ENCODE measurements at places on chromosomes 4 and X. TPM values are rescaled to one million over a fixed set of nuclear protein-coding genes. Genes with fewer than 3 reads are reported as not detected.

BEX2 gene
- 4.8 TPM for total RNA-seq

PRDM5 gene
- total RNA-seq: 0.52 TPM

PDS5A gene
- total RNA-seq: 78.8 TPM

RAB39B gene
- total RNA-seq: 10.3 TPM

SSX4B gene
- not detected for total RNA-seq

S100G gene
- total RNA-seq: not detected

TMEM187 gene
- total RNA-seq: 7.1 TPM

TAF9B gene
- 20.6 TPM for total RNA-seq

CXCL1 gene
- not detected for total RNA-seq

CPEB2 gene
- 10.5 TPM for total RNA-seq

MGARP gene
- 0.98 TPM for total RNA-seq

- ATAC-seq: no peak
- no peaks in the 10 kb centered on the region for H3K27me3 ChIP-seq
- H3K27ac ChIP-seq: no peak overlapping the region
- no peak overlapping the region for H3K4me3 ChIP-seq
Observed at GRCh38 chr4:34091451-34091850, 2152.9 kb downstream of the ARAP2 start.

GRCh38 chrX:27918799-27919198 is 62.5 kb downstream of the DCAF8L1 start:
- no peak overlapping the region for H3K4me3 ChIP-seq
- H3K4me1 ChIP-seq: no peaks in the 10 kb centered on the region
- H3K27me3 ChIP-seq: no peaks in the 10 kb centered on the region
- no peaks in the 10 kb centered on the region for H3K36me3 ChIP-seq
- H3K27ac ChIP-seq: no peak overlapping the region

DNA sequence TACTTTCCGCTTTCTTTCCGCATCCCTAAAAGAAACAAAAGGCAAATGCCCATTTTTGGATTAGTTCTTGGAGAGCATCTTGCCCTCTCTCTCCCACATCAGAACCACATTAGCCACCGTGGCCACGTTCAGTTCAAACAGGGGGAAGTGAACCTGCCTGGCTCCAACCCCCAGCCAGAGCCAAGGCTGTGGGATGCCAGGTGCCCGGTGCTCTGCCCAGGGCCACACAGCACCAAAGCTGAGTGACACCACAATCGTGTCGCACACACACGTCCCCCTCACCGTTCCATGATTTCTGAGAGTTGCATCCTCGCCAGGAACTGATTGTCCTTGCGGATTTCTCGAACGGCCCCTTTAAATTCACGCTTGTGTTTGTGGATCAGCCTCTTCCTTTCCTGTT is 24.3 kb downstream of the NOP14 start:
- H3K4me3 ChIP-seq: peak overlapping the region; percentile 92
- peak overlapping the region; percentile 96 for H3K27ac ChIP-seq
- peaks cover 93% of the 10 kb centered on the region for H3K36me3 ChIP-seq

- ATAC-seq: no peak
- no peaks in the 10 kb centered on the region for H3K27me3 ChIP-seq
- peaks cover 27% of the 10 kb centered on the region for H3K36me3 ChIP-seq
- H3K27ac ChIP-seq: no peak overlapping the region
- no peak overlapping the region for H3K4me3 ChIP-seq
Observed at GRCh38 chrX:154780968-154781367, 18.3 kb downstream of the DKC1 start.

DNA sequence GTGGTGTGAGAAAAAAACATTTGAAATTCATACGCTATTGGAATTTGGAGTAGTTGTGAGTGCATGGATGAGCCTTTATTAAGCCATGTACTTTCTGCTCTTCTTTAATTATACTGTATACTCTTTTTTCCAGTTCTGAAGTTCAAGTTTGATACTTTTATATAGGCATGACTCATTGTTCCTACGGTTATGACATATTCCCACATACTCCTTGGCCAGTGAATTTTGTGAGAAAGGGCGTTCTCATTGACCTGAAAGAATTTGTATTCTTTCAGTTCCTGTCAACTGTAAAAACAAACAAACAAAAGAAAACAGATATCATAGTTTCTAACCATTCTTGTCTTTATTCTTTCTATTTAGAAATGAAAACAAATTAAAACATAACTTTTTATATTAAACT is 407.3 kb downstream of the MAPK10 start:
- no peak for ATAC-seq
- H3K4me1 ChIP-seq: no peaks in the 10 kb centered on the region
- H3K4me3 ChIP-seq: no peak overlapping the region

GRCh38 chr4:6769233-6769988 is 13.1 kb upstream of the KIAA0232 start:
- H3K27ac ChIP-seq: no peak overlapping the region
- H3K27me3 ChIP-seq: no peaks in the 10 kb centered on the region
- no peaks in the 10 kb centered on the region for H3K36me3 ChIP-seq
- ATAC-seq: peak; percentile 38

DNA sequence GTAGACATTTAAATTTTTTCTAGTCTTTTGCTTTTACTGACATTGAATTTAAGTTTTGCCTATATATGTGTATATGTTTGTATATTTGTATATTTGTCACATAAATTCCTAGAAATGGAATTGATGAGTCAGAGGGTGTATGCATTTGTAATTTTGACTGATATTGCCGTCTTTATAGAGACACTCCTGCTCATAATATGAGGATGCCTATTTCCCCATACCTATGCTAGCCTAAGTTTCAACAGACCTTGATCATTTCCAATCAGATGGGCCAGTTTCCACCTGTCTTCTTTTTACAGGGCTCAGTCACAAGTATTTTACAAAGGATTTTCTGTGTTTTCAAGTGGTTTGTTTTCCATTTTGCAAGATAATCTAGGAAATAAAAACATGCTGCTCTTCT is 10.8 kb downstream of the PDLIM5 start:
- no peaks in the 10 kb centered on the region for H3K36me3 ChIP-seq
- peaks cover 18% of the 10 kb centered on the region for H3K4me1 ChIP-seq
- H3K4me3 ChIP-seq: no peak overlapping the region
- H3K27me3 ChIP-seq: no peaks in the 10 kb centered on the region
- no peak overlapping the region for H3K27ac ChIP-seq

GRCh38 chr4:140315438-140315837 is 58.0 kb upstream of the SCOC start:
- H3K36me3 ChIP-seq: no peaks in the 10 kb centered on the region
- no peaks in the 10 kb centered on the region for H3K4me1 ChIP-seq
- H3K4me3 ChIP-seq: no peak overlapping the region
- H3K27ac ChIP-seq: no peak overlapping the region
- ATAC-seq: no peak

GRCh38 chrX:107574711-107575110 is 53.6 kb upstream of the PRPS1 start:
- H3K4me1 ChIP-seq: no peaks in the 10 kb centered on the region
- ATAC-seq: no peak
- no peaks in the 10 kb centered on the region for H3K36me3 ChIP-seq
- no peak overlapping the region for H3K4me3 ChIP-seq
- no peaks in the 10 kb centered on the region for H3K27me3 ChIP-seq

- H3K4me3 ChIP-seq: peak overlapping the region; percentile 26
- peak overlapping the region; percentile 27 for H3K27ac ChIP-seq
- no peaks in the 10 kb centered on the region for H3K27me3 ChIP-seq
- no peak for ATAC-seq
- H3K36me3 ChIP-seq: peaks cover 11% of the 10 kb centered on the region
Observed at GRCh38 chr4:86942185-86942666, 7.4 kb downstream of the AFF1 start.

DNA sequence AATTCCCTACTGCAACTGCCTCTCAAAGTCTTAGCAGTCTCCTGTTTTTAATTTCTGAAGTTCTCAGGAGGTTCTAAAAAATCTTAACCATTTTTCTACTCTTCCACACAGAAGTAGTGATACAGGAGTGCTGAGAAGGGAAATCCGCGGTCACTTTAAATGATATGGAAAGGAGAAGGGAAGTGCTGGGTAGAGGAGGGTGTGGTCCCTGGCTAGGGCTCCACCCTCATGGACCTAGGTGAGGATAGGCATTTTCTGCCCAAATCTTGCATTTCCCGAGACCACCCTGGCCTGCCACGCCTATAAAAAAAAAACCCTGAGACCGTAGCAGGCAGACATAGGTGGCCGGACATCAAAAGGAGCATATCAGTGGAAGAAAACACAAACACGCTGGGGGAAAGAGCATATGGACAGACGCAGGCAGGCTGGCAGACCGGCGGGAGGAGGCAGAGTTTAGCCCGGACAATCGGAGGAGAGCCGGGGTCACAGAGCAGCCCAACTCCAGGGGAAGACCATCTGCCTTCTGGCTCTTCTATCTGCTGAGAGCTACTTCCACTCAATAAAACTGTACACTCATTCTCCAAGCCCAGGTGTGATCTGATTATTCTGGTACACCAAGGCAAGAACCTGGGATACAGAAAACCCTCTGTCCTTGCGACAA is 85.7 kb downstream of the POU3F4 start:
- H3K4me3 ChIP-seq: no peak overlapping the region
- H3K27ac ChIP-seq: no peak overlapping the region
- no peaks in the 10 kb centered on the region for H3K4me1 ChIP-seq
- H3K36me3 ChIP-seq: no peaks in the 10 kb centered on the region

- peaks cover 48% of the 10 kb centered on the region for H3K36me3 ChIP-seq
- H3K4me1 ChIP-seq: peaks cover 27% of the 10 kb centered on the region
- peak; percentile 72 for ATAC-seq
Observed at GRCh38 chr4:121139533-121140222, 24.4 kb downstream of the TNIP3 start.

DNA sequence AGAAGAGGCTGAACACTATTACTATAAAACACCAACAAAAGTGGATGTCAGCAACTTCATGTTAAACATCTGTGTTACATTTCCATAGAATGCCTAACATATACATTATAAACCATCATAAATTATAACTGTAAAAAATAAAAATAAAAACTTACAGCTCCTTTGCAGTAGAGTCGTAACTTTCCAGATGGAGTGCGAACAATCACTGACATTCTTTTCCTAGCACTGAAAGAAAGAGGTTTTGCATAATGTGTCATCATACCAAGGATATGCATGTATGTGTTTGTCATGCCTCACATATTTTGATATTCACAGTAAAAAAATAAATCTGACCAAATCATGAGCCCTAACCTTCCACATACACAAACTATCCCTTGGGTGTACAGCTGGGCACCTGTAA is 113.1 kb downstream of the ATP8A1 start:
- H3K27ac ChIP-seq: no peak overlapping the region
- ATAC-seq: no peak
- H3K36me3 ChIP-seq: peaks cover 36% of the 10 kb centered on the region
- H3K4me3 ChIP-seq: no peak overlapping the region
- H3K27me3 ChIP-seq: no peaks in the 10 kb centered on the region

DNA sequence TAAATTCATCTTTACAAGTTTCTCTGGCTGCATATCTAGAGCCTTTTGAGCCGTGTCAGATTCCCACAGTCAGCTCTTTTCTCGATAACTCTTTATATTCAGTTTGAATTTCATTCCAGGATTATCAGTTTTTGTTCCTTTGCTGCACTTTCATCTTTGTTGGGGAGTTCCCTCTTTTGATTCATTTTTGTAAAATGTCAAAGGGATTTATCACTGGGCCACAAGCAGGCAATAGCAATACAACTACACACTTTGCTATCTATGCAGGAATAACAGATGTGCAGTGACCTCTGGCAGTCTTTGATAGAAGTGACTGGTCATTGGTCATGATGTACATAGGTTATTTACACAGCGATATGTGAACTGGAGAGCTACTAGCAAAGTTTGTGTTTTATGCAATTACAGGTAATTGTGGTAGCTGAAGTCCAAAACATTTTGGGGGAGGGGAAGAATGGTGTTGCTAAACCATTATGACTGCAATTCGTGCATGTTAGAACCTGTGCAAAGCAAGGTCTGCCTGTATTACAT is 43.8 kb downstream of the HPGDS start:
- ATAC-seq: no peak
- H3K27me3 ChIP-seq: no peaks in the 10 kb centered on the region
- no peak overlapping the region for H3K27ac ChIP-seq
- H3K4me3 ChIP-seq: no peak overlapping the region

DNA sequence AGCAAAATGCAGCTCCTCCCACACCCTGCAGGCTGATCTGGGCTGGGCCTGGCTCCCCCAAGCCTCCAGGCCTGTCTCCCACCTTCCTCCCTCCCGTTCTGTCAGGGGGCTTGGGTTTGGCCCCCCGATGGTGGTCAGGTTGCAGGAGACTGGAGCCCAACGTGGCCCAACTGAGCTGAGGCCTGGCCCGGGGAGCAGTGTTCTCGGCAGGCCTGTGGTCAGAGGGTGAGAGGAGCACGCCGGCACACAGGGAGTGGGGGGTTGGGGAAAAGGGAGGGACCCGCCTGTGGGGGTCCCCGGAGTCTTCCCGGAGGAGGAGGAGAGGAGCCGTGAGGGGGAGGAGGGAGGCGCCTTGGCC is 43.2 kb upstream of the NKX1-1 start:
- no peak for ATAC-seq
- no peak overlapping the region for H3K4me3 ChIP-seq
- peaks cover 8% of the 10 kb centered on the region for H3K4me1 ChIP-seq
- H3K36me3 ChIP-seq: no peaks in the 10 kb centered on the region
- H3K27ac ChIP-seq: no peak overlapping the region
- peaks cover 11% of the 10 kb centered on the region for H3K27me3 ChIP-seq

- peak overlapping the region; percentile 91 for H3K4me3 ChIP-seq
- no peak overlapping the region for H3K27ac ChIP-seq
- H3K36me3 ChIP-seq: peaks cover 21% of the 10 kb centered on the region
Observed at GRCh38 chr4:80195441-80196140, 1.7 kb upstream of the PRDM8 start.

DNA sequence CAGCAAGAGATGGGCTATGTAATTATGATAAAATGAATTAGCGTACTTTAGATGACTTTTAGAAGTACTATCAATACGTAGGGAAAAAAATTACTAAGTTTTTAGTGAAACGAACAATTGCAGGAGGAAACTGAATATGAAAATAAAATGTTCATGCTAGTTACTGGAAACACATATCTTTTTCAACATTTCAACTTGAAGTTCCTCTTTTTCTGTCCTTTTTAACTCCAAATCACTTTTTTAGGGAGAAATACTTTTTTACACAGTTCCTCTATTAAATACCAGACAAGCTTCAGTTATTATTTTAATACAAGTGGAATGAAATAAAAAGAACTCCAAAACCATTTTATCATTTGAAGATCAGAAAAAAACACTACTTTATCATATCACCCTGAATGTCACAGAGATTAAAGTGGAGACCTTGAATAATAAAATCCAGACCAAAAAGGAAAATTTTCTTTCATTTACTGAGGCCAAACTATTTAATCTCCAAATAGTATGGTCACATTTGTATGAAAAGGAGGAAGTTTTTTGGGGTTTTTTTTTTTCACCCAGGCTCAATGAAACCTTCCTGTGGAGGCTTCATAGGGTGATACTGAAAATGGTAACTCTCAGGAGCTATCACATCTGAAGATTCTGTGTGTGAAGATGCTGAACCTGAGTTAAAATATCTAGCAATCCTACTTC is 306.2 kb downstream of the INPP4B start:
- H3K36me3 ChIP-seq: no peaks in the 10 kb centered on the region
- no peak overlapping the region for H3K27ac ChIP-seq
- ATAC-seq: no peak
- peaks cover 17% of the 10 kb centered on the region for H3K4me1 ChIP-seq
- H3K4me3 ChIP-seq: no peak overlapping the region
- H3K27me3 ChIP-seq: no peaks in the 10 kb centered on the region

All from activated T-helper 17 cell treated with anti-CD3 and anti-CD28 coated beads, Interleukin-2, amount 50 U/mL, for 72 hours (primary cell).